Smooth muscle cell of the brain vasculature (primary cell): ENCODE measurements at places on chromosomes 11 and 22.

- DNase-seq, result no peak
Measured at GRCh38 chr11:17760102-17761029, 25.8 kb downstream of the KCNC1 start.

- DNase-seq, result no peak
Measured at GRCh38 chr11:102793677-102794290, 4.2 kb downstream of the MMP1 start.

- peak; percentile 65 for DNase-seq
Measured at GRCh38 chr11:74418509-74418895, 20.3 kb upstream of the PGM2L1 start.

DNA sequence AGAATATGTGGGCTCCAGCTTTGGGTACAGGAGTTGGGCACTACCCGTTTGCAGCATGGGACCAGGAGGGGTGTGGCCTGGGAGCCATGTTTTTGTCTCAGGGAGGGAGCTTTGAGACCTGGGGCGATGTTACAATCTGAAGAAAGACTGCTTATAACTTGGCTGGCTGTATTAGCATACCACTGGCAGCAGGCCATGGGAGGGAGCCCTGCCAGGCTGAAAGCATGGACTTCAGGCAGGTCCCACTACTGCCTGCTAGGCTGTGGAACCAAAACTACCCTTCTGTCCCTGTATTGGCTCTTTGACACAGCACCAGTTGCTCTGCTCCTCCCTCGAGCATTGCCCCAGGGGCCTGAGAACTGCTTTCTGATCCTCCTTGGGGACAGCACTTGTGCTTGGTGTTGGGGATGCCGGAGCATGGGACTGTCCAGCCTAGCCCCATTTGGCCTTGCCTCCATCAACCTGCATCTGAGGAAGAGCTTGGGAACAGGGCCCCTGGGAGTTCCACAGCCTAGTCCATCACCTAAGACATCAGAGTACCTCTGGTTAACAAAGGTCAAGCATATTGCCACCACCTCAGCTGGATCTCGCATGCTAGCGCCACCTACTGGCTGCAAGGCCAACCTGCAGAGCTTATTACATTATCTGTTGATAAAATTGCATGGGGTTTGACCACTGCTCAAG, 217.4 kb downstream of the SBF2 start:
- no peak for DNase-seq

DNA sequence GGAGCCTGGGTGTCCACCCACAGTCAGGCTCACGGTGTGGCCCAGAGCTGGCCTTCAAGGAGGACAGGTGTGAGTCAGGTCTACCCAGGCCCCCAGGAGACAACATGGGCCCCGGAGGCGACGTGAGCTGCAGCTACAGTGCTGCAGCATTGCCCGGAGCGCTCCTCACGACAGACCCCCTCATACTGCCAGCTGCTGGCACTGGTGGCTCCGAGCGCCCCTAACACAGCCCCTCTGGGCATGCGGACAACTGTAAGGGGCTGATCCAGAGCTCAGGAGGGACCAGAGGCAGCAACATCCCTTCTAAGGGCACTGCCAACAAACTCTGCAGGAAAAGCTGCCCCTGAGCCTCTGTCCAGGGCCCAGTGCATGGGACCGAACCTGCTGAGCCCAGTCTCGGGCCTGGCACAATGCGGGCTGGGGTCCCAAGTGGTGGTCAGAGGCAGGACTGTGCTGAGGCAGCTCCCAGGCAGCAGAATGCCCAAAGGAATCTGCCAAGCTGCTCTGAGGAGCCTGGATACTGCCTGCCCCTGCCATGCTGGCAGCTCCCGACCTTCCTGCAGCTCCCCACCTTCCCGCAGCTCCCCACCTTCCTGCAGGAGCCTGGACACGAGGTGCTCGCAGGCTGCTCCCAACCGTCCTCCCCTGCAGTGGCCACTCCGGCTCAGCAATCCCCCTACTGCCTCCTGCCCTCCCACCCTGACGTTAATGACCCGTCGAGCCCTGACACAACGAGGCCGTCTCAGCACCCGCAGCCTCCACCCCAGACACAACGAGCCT, 15.1 kb downstream of the CHID1 start:
- no peak for DNase-seq

GRCh38 chr11:60942970-60943565, 8.9 kb downstream of the SLC15A3 start:
- DNase-seq, result no peak

- DNase-seq, result peak; percentile 40
Measured at GRCh38 chr22:23743303-23743705, 7.6 kb downstream of the ZNF70 start.

DNA sequence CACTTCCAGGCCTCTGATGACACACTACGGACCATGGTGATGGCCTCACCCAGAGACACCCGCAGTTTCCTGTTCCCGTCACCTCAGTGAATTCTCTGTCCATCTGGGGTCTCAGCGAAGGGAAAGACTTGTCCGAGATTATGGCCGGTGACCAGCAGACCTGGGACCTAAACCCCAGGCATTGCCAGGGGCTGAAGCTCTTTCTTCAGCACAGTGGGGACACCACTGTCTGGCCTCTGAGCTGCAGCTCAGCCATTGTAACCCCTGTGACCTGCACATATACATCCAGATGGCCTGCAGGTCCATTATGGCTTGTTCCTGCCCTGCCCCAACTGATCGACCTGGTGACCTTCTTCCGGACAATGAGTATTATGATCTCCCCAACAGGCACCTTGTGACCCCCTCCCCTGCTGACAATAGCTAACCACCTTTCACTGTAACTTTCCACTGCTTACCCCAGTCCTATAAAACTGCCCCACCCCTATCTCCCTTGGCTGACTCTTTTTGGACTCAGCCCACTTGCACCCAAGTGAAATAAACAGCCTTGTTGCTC, 22.3 kb downstream of the CBX7 start:
- no peak for DNase-seq

DNA sequence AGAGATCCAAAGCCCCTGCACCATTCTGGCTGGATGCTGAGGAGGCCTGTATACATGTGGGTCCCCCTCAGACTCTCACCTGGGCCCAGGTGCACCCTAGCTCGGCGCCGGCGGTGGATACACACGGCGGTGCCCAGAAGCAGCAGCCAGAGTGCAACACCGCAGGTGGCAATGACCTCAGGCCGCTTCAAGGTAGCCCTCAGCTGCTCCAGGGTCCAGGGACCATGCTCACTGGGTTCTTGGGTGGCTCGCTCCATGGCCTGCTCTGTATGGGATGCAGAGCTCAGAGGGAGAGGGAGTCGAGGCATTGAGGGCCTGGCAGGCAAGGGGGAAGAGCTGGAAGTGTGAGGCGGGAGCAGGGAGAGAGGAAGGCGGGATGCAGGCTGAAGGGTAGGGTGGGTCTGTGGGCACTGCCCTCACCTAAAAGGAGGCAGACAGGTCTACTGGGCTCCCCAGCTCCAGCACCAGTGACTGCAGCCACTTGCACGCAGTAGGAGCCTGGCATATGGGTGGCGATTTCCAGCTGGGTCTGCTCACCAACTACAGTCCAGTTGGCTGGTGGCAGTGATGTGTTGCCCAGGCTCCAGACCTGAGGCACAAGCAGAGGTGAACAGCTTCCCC, 3.8 kb downstream of the ROBO4 start:
- DNase-seq, result no peak

DNA sequence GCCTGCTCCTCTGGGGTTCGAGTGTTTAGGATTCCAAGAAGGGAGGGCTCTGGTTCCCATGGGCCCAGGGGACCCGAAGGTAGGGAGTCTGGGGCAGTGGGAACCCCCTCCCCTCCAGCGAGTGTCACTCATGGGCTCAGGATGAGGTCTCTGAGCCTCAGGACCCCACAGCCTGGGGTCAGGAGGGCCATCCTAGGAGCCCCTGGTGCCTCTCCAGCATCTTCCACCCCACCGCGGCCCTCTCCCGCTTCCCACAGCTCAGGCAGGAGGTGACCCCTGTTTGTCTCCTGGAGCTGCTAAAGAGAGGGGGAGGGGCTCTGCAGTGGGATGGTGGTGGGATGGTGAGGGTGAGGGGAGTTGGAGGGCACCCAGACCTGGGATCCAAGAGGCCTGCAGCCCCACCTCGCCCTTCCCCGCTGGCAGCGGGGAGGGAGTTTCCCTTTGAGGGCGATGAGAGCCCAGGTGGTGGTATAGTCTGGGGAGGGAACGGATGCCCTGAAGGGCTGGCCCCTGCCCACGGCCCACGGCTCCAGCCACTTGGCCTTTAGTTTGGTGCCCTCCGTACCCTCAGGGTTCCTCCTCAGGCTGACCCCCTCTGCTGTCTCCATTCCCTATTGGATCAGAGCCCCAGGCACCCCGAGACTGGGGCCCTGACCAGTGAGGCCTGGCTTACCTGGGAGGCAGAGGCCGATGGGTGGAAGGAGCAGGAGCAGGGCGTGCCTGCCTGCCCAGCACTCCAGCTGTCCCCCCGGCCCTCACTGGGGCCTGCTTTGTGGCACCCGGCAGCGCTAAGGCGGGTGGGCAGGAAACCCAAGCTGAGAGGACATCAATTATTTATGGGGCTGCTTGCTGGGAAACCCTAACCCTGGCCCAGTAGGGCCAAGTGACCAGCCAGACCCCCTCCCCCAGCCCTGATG, 1.1 kb upstream of the CABP4 start:
- DNase-seq, result no peak

GRCh38 chr22:33875316-33875715, 45.0 kb downstream of the LARGE1 start:
- no peak for DNase-seq

DNA sequence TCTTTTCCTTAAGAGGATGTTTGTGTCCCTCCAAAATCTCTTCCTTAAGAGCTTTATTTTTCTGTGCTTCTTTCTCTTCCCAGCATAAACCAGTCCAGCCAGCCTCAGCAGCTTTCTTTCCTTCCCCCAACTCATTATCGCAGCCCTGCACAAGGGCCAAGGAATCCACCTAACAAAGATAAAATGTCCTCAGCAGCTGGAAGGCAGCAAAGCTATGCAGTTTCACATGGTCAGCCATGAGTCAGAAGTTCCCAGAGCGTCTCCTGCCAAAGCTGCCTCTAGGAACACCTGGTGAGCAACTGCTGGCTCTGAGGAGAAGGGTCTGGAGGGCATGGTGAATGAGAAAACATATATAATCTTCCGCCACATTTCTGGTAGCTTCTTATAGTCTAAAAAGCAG, 45.3 kb upstream of the HMGXB4 start:
- no peak for DNase-seq

- DNase-seq, result no peak
Measured at GRCh38 chr11:127248476-127248875, 247.9 kb upstream of the KIRREL3 start.

- no peak for DNase-seq
Measured at GRCh38 chr22:41380993-41381328, 781 bp upstream of the TEF start.

GRCh38 chr22:41387341-41387740, 5.6 kb downstream of the TEF start:
- no peak for DNase-seq

GRCh38 chr11:92892802-92893684, 76.4 kb upstream of the MTNR1B start:
- DNase-seq, result no peak

DNA sequence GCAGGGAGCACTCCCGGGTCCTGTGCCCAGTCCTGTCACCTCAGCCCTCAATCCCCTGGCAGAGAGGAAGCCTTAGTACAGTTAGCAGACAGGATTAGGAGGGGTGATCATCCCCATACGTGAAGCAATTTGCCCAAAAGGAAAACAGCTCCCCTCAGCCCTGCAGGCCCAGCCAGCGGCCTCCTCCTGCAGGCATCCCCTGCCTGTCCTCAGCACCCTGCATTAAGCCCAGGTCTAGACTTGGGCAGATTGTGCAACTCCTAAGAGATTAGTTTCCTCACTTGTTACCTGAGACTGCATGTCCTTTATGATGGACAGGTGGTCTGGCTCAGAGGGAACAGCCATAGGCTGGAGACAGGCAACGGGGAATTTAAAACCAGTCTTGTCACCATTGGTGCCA, 95.5 kb upstream of the TMEM45B start:
- no peak for DNase-seq

GRCh38 chr11:19996571-19996970, 163.7 kb downstream of the DBX1 start:
- no peak for DNase-seq

DNA sequence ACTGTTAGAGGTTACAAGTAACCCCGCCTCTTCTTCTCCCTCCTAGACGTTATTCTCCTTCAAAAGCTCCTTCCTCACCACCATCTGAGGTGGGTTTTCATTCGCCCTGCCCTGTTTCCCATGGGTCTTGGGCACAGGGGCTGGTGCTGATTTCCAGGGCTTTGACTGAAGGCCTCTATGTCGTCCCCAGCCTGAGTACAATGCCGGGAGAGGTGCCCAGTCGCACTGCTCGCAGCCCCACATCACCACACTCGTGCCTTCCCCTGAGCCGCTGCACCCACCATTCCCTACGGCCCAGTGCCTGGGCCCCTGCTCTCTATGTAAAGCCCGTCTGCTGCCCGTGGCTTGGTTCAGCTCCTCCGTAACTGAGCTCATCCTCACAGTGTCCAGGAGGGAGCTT, 169.8 kb downstream of the DSCAML1 start:
- no peak for DNase-seq

GRCh38 chr11:30505603-30506002, 80.5 kb downstream of the MPPED2 start:
- DNase-seq, result no peak

DNA sequence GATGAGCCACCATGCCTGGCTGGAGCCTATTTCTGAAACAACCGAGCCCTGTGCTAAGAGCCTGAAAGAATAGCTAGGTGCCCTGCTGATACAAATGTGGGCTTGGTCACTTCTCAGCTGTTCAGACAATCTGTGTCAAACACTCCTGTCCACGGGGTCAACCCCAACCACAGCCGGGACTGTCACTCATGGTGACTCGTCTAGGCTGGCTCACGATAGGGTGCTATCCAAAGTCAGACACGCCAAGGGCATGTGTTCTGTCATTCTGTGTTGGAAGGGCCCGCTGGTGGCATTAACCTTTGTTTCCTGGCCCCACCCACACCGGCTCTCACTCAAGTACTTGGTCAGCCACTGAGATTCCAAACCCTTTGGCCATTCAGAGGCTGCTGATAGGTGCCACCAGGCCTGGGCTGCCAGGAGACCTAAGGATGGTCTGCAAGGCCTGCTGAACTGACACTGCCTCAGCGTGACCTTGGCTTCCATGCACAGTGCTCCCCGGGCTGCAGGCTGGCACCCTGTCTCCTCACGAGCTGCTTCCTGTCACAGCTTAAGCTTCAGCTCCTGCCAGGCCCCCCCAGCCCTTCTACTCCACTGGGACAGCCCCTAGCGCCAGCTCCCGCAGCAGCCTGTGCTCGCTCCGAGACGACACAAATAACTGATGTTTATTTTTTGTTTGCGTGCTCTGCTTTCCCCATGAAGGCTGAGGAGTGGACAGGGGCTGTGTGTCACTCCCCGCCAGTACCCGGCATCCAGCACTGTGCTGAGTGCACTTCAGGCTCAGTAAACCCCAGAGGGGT, 14.2 kb upstream of the CDC42BPG start:
- DNase-seq, result no peak
